WTC11 (cell line): ENCODE measurements at places on chromosomes 2 and 18. TPM values are rescaled to one million over a fixed set of nuclear protein-coding genes. Genes with fewer than 3 reads are reported as not detected.

CNDP1 gene
- total RNA-seq, result 0.11 to 0.28 TPM (median 0.25 TPM) in 3 replicates

FAP gene
- total RNA-seq, result 0.21 TPM in 1 of 3 replicates, not detected in the others

GRCh38 chr2:43837831-43838559 lies 644 bp downstream of the ABCG5 start:
- DNase-seq, result no peak

DNA sequence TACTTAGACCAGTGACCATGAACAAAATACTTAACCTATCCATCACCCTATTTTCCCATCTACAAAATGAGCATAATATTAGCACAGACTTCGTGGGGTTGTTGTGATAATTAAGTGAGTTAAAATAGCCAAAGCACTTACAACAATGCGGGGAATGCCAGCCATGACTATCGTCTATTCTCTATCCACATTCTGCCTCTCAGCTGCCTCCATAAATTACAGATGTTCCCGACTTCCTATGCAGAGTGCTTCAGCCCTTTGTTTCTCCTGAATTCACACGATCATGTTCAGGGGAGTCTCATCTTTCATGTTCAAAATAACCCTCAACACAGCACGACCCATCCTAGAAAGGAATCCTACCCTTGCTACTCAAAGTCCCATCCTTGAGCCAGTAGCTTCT lies 211.6 kb downstream of the EN1 start:
- DNase-seq, result no peak

KCNK3 gene
- total RNA-seq, result 0.22 to 0.30 TPM (median 0.30 TPM) in 3 replicates

CPSF3 gene
- 83.7 to 88.4 TPM (median 84.2 TPM) in 3 replicates for total RNA-seq

ALLC gene
- not detected in 3 replicates for total RNA-seq

PLCL1 gene
- total RNA-seq, result 0.05 to 0.11 TPM (median 0.07 TPM) in 3 replicates

CDK15 gene
- total RNA-seq, result not detected in 3 replicates

ALPG gene
- total RNA-seq, result 0.94 to 1.3 TPM (median 1.2 TPM) in 3 replicates

GRCh38 chr2:66897691-66898150 lies 462.8 kb downstream of the MEIS1 start:
- no peak for DNase-seq

- no peak for DNase-seq
These were observed 627 bp downstream of the WDCP start for GRCh38 chr2:24046599-24046929.

SFT2D3 gene
- 9.2 to 10.5 TPM (median 9.8 TPM) in 3 replicates for total RNA-seq

DNA sequence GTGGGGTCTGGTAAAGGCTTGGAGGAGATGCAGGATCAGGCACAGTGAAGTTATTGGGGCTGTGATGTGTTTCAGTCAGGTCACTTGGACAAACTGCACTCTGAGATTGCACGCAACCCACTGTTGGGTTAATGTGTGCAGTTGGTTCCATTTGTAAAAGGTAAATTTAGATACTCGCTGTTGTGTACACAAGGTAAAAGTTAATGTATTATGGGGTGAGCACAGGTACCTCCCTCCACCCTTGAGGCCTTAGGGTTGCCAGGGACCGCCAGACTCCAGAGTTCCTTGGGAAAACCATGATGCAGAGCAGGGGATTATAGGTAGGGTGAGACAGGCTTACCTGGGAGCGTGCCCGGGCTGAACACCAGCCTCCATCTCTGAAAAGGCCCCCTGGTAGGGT lies 20.1 kb downstream of the IMPA2 start:
- no peak for DNase-seq

KIF1A gene
- 218 to 279 TPM (median 222 TPM) in 3 replicates for total RNA-seq

DNA sequence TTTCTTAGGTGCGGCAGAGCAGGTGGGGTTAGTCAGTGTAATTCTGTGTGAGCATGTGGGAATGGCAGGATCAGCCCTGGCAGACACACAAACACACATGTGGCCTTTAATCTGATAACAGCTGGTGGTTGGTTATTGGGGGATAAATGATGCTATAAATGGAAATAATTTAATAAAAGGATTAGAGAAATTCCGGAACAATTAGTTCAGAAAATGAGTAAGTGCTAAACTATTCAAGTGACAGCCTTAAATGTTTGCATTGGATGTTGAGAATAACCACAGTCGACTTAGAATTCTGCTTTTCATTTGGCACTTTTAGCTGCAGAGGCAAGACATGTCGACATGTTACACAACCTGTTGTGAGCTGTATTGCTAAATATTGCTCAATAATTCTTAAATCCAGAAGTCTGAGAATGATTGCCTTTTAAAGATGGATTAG lies 7.2 kb downstream of the SMYD1 start:
- no peak for DNase-seq

RNU2-63P gene
- total RNA-seq, result 2.5 to 7.7 TPM (median 5.2 TPM) in 3 replicates

GRCh38 chr2:9602412-9602811 lies 28.4 kb downstream of the YWHAQ start:
- no peak for DNase-seq

CNRIP1 gene
- 1.3 to 1.6 TPM (median 1.4 TPM) in 3 replicates for total RNA-seq

HSBP1L1 gene
- 1.4 to 1.7 TPM (median 1.6 TPM) in 3 replicates for total RNA-seq
